ENCODE measurements at places on chromosomes 16 and 17.
A peak's percentile ranks its signal among the peaks of the same experiment; 100 is the strongest.

GRCh38 chr16:85092309-85092708 lies 20.0 kb downstream of the CIBAR2 start:
- DNase-seq, result no peak

- no peak for DNase-seq
Observed at GRCh38 chr17:40410082-40410481, 7.6 kb downstream of the TOP2A start.

DNA sequence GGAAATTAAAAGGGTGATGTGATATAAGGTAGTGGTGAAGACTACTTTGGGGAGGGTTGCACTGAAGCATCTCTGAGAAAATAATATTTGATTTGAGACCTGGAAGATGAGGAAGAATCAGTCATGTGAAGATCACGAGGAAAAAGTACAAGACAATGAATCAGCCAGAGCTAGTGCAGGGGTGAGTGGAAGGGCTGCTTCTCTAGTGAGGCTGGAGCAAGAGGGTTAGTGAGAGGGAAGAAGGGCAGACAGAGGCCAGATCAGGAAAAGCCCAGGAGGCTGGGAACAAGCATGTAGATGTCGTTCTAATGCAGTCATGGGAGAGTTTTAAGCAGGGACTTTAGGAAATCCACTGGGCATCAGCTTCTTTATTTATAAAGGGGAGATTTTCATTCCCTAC lies 504.2 kb upstream of the SALL1 start:
- DNase-seq, result no peak

GRCh38 chr17:81923302-81924260 lies 4.0 kb downstream of the MAFG start:
- no peak for DNase-seq

DNA sequence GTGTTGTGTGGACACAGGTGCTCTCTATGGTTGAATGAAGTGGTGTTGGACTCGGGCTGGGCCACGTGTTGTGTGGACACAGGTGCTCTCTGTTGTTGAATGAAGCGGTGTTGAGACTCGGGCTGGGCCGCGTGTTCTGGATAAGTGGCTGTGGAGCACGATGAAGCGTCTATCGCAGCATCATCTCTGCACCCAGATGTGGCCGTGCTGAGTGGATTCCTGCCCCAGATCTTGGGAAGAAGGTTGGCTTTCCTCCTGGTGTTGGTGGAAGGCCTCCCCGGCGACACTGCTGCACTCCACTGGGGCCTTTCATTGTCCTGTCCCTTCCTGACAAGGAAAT lies 69.1 kb downstream of the RPTOR start:
- no peak for DNase-seq

DNA sequence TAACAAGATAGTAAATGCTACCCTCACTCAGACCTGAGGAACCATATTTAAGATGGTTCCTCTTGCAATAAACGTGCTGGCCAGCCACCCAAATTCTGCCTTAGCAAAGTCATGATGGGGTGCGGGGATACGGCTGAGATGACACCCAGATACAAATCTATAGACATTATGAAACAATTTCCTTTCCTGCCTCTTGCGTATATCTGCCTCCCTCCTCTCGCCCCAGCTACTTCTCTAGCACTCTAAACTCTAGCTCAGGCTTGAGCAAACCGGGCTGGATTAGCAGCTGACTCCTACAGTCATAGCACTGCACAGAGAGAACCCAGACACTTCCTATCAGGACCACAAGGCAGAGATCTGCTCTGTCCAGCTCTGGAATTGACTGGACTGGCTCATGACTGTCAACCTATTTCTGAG lies 22.3 kb downstream of the CD300LF start:
- no peak for DNase-seq

GRCh38 chr16:10465821-10466220 lies 80.0 kb downstream of the ATF7IP2 start:
- DNase-seq, result no peak

GRCh38 chr17:80781211-80781610 lies 210.4 kb upstream of the CHMP6 start:
- no peak for DNase-seq

DNA sequence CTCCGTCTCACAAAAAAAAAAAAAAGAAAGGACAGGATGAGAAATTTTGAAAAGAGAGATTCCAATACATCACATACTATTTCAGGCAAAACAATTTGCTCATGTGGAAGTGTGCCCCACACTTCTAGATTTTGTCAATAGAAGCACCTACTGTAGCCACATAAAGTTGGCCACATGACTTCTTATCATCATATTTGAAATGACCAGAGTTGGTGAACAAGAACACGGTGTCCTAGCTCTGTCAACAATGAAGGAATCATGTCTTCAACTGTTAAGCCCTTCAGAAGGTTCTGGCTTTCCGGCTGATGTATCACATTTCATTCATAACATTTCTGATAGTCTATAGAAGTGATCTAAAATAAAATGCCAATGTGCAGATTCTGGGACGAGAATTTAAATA lies 534.5 kb downstream of the TMEM114 start:
- no peak for DNase-seq

GRCh38 chr16:75254359-75254837 lies 3.0 kb upstream of the BCAR1 start:
- no peak for DNase-seq

- DNase-seq, result no peak
Observed at GRCh38 chr17:17758941-17759563, 77.7 kb downstream of the SREBF1 start.

DNA sequence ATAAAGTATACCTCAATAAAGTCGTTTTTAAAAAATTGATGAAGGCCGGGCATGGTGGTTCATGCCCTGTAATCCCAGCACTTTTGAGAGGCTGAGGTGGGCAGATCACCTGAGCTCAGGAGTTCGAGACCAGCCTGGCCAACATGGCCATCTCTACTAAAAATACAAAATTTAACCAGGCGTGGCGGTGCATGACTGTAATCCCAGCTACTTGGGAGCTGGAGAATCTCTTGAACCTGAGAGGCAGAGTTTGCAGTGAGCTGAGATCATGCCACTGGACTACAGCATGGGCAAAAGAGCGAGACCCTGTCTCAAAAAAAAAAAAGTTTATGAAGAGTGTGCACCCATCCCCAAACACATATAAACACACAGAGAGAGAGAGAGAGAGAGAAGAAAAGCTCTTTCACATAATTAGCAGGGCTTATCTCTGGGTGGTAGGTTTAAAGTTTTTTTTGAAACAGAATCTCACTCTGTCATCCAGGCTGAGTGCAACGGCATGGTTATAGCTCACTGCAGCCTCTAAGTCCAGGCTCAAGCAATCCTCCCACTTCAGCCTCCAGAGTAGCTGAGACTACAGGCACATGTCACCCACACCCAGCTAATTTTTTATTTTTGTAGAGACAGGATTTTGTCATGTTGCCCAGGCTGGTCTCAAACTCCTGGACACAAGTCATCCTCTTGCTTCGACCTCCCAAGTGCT lies 3.0 kb downstream of the SREBF1 start:
- DNase-seq, result no peak

GRCh38 chr17:79079421-79080200 lies 5.0 kb downstream of the ENGASE start:
- DNase-seq, result no peak

DNA sequence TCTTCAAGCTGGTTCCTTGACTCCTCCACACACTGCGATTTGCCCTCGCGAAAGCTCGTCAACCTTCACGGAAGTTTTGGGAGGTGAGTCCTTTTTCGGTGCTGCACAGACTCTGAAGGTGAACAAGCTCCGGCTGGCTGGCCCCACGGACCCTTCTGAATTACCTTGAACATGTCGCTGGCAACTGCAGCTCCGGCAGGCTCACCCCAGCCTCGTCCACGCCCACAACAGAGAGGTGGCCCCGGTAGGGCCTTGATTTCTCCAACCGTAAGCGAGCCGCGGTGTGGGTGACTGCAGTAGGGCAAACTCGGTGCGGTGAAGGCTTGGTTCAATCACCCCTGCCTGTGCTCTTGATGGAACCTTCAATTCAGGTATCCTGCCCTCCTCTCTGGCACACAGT lies 1020.7 kb upstream of the GOT2 start:
- no peak for DNase-seq

GRCh38 chr16:56203052-56203451 lies 11.8 kb downstream of the GNAO1 start:
- DNase-seq, result peak; percentile 77

GRCh38 chr17:31269578-31269983 lies 27.5 kb downstream of the OMG start:
- DNase-seq, result no peak

- DNase-seq, result no peak
Observed at GRCh38 chr17:8044819-8045810, 6.3 kb downstream of the ALOX15B start.

DNA sequence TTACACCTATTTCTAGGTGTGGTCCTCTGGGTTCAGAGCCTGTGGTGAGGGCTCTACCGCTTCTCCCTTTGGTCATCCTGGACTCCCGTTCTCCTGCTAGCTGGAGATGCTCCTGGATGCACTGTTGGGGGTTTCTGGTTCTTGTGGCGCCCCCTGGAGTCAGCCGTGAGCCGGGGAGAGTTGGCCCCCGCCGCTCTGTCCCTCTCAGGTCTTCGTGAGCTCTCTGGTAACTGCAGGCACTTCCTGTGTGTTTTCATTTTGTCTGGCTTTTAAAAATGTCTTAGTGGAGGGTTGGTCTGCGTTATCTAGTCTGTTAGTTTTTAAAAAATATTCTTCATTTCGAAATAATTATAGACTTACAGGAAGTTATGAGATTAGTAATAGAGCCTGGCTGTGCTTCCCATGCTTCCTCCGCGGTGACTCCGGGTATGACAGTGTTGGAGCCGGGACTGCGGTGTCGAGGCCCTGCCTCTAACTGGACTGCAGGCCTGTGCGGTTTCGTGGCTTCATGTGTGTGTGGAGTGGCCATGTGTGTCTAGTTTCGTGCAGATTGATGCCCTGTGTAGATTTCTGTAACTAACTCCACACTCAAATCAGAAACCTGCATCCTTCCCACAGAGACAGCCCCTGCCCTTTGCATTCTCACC lies 78.0 kb upstream of the ZNF750 start:
- DNase-seq, result peak; percentile 21

GRCh38 chr17:55513885-55514590 lies 2.8 kb upstream of the SMIM36 start:
- peak; percentile 49 for DNase-seq

DNA sequence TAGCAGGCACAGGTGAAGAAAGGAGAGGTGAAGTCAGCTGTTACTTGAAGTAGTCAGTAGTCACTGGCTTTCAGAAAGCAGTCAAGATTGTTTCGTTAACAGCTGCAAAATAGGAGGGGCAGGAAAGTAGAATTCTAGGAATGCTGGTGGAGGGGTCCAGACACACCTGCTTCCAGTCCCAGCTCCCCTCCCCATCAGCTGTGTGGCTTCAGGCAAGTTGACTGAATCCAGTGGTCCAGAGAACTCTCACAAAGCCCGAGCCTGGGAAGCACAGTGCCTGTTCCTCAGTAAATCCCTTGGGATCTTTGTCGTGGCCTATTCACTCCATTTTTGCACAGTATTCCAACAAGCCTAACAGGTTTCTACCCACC lies 4.6 kb upstream of the SOCS1 start:
- no peak for DNase-seq

GRCh38 chr17:31491376-31492131 lies 100.1 kb downstream of the RAB11FIP4 start:
- DNase-seq, result no peak

- DNase-seq, result no peak
Observed at GRCh38 chr16:28130099-28131088, 66.9 kb upstream of the GSG1L start.

- DNase-seq, result no peak
Observed at GRCh38 chr16:8099586-8099985, 490.7 kb downstream of the TMEM114 start.

- no peak for DNase-seq
Observed at GRCh38 chr16:55253987-55254386, 70.0 kb upstream of the IRX6 start.

DNA sequence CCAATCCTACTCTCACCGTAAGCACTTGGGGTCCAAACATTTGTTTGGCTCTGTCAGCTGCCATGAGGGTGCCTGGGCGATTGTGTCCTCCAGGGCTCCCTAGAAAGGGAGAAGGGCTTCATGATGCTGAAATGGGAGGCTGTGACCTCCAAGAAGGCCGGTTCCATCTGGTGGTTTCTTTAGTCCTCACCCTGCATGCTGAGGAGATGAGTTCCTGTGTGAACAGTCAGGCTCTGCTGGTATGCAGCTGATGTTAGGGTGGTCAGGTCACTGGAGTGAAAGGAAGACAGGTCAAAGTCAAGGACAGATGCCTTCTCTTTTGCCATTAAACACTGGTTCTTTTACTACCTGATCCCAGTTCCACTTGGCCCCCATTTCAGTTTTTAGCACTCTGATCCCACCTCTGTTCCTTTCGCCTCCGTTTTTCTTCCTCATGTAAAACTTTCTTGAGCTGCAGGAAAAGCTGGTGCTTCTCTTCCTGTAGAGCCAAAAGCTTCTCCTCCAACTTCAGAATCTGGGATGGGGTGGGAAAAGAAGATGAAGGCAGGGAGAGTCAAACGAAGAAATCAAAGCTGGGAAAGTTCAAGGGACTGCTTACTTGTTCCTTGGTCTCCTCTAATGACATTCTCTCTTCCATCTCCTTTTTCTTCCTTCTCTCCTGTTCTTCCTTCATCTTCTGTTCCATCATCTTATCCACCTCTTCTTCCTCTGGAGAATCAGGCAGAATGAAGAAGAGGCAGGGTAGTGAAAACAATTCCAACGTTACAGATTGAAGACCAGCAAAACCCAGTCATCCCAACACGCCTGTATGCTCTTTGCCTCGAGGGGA lies 1.1 kb downstream of the GPS2 start:
- no peak for DNase-seq

DNA sequence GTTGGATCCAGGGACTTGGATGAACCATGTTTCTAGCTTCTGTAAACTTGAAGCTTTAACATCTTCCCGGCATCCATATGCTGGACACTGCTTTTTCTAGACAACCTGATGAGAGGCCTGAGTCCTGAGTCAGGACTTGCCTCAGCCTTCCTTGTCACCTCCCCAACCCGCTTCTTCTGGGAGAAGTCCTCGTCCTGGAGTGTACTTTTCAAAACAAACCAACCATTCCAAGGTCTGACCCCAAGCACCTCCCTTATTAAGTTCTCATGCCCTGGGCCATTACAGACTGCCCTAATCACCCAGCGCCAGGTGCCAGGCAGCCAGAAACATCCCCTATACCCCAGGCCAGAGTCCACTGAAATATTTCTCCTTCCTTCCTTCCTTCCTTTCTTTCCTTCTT lies 59.4 kb downstream of the CLEC19A start:
- DNase-seq, result no peak

DNA sequence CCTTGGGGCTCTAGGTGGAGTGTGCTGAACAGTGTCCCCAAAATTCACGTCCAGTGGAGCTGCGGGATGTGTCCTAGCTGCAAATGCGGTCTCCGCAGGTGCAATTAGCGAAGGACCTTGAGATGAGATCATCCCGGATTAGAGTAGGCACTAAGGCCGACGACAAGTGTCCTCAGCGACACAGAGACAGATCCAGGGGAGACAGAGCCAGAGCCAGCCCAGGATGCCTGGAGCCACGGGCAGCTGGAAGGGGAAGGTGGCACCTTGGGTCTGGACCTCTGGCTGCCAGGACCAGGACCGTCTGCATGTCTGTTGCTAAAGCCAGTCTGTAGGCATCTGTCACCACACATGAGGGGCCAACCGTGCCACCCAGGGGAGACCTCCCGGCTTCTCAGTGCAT lies 24.5 kb downstream of the SLC7A5 start:
- no peak for DNase-seq

DNA sequence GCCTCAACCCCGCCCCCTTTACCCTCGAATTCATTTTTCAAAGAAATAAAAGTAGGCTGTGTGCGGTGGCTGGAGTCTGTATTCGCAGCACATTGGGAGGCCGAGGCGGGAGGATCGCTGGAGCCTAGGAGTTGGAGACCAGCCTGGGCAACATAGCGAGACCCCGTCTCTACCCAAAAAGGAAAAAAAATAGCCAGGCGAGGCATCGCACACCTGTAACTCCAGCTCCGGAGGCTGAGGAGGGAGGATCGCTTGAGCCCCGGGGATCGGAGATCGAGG lies 671 bp upstream of the TOP2A start:
- no peak for DNase-seq

Data from CD8-positive, alpha-beta T cell (primary cell).